ENCODE measurements at places on chromosomes 11 and 22.

GRCh38 chr22:42773167-42773566 lies 52.5 kb upstream of the A4GALT start:
- peaks cover 3% of the 10 kb centered on the region for H3K27me3 ChIP-seq
- H3K27ac ChIP-seq, result no peak overlapping the region
- H3K36me3 ChIP-seq, result no peaks in the 10 kb centered on the region
- no peak for DNase-seq
- H3K4me1 ChIP-seq, result no peaks in the 10 kb centered on the region
- H3K4me3 ChIP-seq, result no peak overlapping the region

GRCh38 chr22:36232715-36233401 lies 6.5 kb downstream of the APOL2 start:
- peaks cover 43% of the 10 kb centered on the region for H3K36me3 ChIP-seq
- peak overlapping the region; percentile 87 for H3K27ac ChIP-seq

DNA sequence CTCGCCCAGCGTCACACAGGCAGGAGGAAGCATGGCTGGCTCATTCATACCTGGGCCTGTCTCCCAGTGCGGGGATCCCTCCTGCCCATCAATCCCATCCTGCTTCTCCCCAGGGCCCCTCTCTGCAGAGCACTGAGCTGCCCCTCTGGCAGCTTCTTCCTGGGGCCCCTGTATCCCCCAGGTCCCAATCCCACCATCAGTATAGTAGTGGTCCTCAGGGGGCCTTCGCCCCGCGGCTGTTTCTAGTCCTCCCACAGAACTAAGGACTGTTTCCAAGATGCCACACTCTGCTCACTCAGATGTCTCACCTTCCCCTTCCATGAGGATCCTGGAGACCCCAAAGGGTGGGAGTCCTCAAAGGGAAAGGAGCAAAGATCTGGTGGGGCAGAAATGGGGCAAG lies 97.6 kb downstream of the PDE2A start:
- H3K4me1 ChIP-seq, result peaks cover 17% of the 10 kb centered on the region
- DNase-seq, result no peak
- no peak overlapping the region for H3K27ac ChIP-seq
- no peaks in the 10 kb centered on the region for H3K36me3 ChIP-seq

- no peaks in the 10 kb centered on the region for H3K36me3 ChIP-seq
- H3K4me1 ChIP-seq, result no peaks in the 10 kb centered on the region
- H3K4me3 ChIP-seq, result no peak overlapping the region
- H3K27ac ChIP-seq, result no peak overlapping the region
Observed at GRCh38 chr11:95011376-95011775, 13.7 kb upstream of the KDM4E start.

GRCh38 chr22:36936362-36937116 lies 23.1 kb downstream of the CSF2RB start:
- no peak overlapping the region for H3K4me3 ChIP-seq
- H3K27ac ChIP-seq, result peak overlapping the region; percentile 29
- DNase-seq, result no peak
- H3K4me1 ChIP-seq, result no peaks in the 10 kb centered on the region
- H3K27me3 ChIP-seq, result peaks cover 58% of the 10 kb centered on the region
- H3K36me3 ChIP-seq, result peaks cover 5% of the 10 kb centered on the region

GRCh38 chr11:35036639-35037038 lies 102.3 kb upstream of the CD44 start:
- peaks cover 20% of the 10 kb centered on the region for H3K4me1 ChIP-seq
- peaks cover 13% of the 10 kb centered on the region for H3K36me3 ChIP-seq
- no peak overlapping the region for H3K4me3 ChIP-seq
- no peak for DNase-seq
- no peaks in the 10 kb centered on the region for H3K27me3 ChIP-seq

GRCh38 chr22:31898926-31899325 lies 45.4 kb upstream of the YWHAH start:
- no peak overlapping the region for H3K27ac ChIP-seq
- no peak overlapping the region for H3K4me3 ChIP-seq
- H3K36me3 ChIP-seq, result peaks cover 26% of the 10 kb centered on the region
- no peaks in the 10 kb centered on the region for H3K4me1 ChIP-seq
- no peak for DNase-seq

- H3K27ac ChIP-seq, result peak within 1 kb of the TSS; percentile 95
- H3K4me3 ChIP-seq, result peak within 1 kb of the TSS; percentile 90
- no peaks in the 10 kb centered on the region for H3K27me3 ChIP-seq
- H3K36me3 ChIP-seq, result peaks cover 21% of the 10 kb centered on the region
- peaks cover 45% of the 10 kb centered on the region for H3K4me1 ChIP-seq
Observed at GRCh38 chr11:62707277-62707861, at the start of the genes BSCL2 and GNG3. Gene BSCL2 (minus strand): TSS chr11:62707424. CDS start chr11:62707195, 229 bp downstream. Gene GNG3 (plus strand): TSS chr11:62707676. CDS start chr11:62708296, 620 bp downstream.

DNA sequence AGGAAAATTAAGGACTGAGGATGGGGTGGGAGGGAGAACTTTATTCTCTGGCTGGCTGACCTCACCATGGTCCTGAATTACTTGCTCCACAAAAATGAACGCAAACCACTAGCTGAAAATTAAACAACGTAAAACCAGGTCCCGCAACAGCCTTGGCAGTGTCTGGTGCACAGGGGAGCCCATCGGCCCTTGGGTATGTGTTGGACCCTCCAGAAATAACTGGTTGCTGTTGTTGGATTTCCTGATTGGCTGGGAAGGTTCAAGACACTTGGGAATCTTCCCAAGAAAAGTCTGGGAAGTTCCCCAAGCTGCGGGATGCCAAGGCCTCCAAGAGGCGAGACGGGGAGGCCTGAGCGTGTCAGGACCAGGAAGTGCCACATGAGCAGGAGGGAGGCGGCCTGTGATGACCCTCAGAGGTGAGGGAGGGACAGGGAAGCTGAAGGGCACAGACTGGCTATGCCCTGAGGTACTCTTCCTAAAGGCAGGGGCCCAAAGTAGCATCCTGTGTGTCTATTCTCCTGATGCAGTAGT lies 10.4 kb upstream of the RASL10A start:
- peaks cover 8% of the 10 kb centered on the region for H3K36me3 ChIP-seq
- no peak for DNase-seq
- no peak overlapping the region for H3K4me3 ChIP-seq
- H3K4me1 ChIP-seq, result no peaks in the 10 kb centered on the region

GRCh38 chr11:119344291-119345010 lies 2.1 kb downstream of the MFRP start:
- no peak for DNase-seq
- H3K4me1 ChIP-seq, result peaks cover under 1% of the 10 kb centered on the region
- peaks cover 2% of the 10 kb centered on the region for H3K36me3 ChIP-seq
- H3K27ac ChIP-seq, result no peak overlapping the region
- no peak overlapping the region for H3K4me3 ChIP-seq
- peaks cover 77% of the 10 kb centered on the region for H3K27me3 ChIP-seq

GRCh38 chr11:117334896-117335295 lies 7.2 kb downstream of the CEP164 start:
- H3K36me3 ChIP-seq, result peaks cover 17% of the 10 kb centered on the region
- H3K27ac ChIP-seq, result no peak overlapping the region
- no peaks in the 10 kb centered on the region for H3K27me3 ChIP-seq
- no peak overlapping the region for H3K4me3 ChIP-seq
- DNase-seq, result no peak

DNA sequence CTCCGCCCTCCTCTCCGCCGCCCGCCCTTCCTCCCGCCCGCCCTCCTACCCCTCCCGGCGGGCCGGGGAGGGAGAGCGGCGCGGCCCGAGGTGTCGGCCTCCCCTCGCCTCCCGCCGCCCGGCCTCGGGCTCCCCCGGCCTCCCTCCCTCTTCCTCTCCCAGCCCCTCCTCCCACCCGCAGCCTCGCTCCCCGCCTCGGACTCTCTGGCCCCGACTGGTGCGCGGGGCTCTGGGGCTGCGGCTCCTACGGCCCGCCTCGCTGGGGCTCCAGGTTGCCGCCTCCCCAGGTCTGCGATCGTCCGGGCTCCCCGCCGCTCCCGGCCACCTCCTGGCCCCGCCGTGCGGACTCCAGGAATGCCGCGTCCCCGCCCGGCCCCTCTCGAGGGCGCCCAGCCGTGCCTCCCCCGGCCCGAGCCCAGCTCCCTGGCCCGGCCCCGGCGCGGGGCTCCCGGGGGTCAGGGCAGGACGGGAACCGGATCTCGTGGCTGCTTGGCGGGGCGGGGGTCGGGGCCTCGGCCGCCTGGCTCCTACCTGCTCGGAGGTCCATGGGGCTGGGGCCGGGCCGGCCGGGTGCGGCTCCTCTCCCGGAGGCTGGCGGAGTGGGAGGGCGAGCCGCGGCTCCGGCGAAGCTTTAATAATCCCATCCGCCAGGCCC lies at the start of gene CLCF1:
TSS of gene CLCF1 (minus strand) at position 606 of the 655 bp plus-strand sequence. CDS start at position 547, 59 bp downstream.
- peaks cover 48% of the 10 kb centered on the region for H3K4me1 ChIP-seq
- peak within 1 kb of the TSS; percentile 94 for H3K27ac ChIP-seq
- no peak for DNase-seq
- H3K4me3 ChIP-seq, result peak within 1 kb of the TSS; percentile 98
- H3K36me3 ChIP-seq, result peaks cover 11% of the 10 kb centered on the region

- H3K27me3 ChIP-seq, result no peaks in the 10 kb centered on the region
- H3K4me1 ChIP-seq, result peaks cover 53% of the 10 kb centered on the region
- H3K27ac ChIP-seq, result peak overlapping the region; percentile 92
- peaks cover 5% of the 10 kb centered on the region for H3K36me3 ChIP-seq
- H3K4me3 ChIP-seq, result peak overlapping the region; percentile 26
Observed at GRCh38 chr11:63530021-63530420, 6.6 kb upstream of the PLAAT4 start.

DNA sequence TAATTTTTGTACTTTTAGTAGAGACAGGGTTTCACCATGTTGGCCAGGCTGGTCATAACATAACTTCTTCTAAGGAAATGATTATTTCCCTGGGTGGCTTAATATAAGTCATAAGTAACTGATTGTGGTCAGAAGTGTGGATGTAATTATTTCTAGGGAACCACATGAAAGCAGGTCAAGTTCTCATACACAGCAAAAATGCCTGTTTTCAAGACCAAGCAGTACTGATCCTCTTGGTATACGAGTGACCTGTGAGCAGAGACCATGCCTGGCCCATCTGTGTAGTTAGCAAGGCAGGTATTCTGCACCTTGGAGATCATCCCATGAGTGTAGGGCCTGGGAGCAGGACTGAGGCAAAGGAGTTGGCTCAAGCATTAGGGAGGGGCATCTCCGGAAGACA lies 32.5 kb upstream of the NUCB2 start:
- DNase-seq, result no peak
- no peak overlapping the region for H3K4me3 ChIP-seq
- H3K27ac ChIP-seq, result no peak overlapping the region
- no peaks in the 10 kb centered on the region for H3K27me3 ChIP-seq
- H3K4me1 ChIP-seq, result peaks cover 5% of the 10 kb centered on the region

- no peaks in the 10 kb centered on the region for H3K36me3 ChIP-seq
- H3K27me3 ChIP-seq, result peaks cover 14% of the 10 kb centered on the region
- H3K4me1 ChIP-seq, result no peaks in the 10 kb centered on the region
- H3K4me3 ChIP-seq, result no peak overlapping the region
Observed at GRCh38 chr11:70085815-70086769, 8.0 kb downstream of the ANO1 start.

GRCh38 chr22:41028841-41029240 lies 63.6 kb upstream of the EP300 start:
- no peak overlapping the region for H3K4me3 ChIP-seq
- no peaks in the 10 kb centered on the region for H3K27me3 ChIP-seq
- H3K27ac ChIP-seq, result no peak overlapping the region
- no peak for DNase-seq

DNA sequence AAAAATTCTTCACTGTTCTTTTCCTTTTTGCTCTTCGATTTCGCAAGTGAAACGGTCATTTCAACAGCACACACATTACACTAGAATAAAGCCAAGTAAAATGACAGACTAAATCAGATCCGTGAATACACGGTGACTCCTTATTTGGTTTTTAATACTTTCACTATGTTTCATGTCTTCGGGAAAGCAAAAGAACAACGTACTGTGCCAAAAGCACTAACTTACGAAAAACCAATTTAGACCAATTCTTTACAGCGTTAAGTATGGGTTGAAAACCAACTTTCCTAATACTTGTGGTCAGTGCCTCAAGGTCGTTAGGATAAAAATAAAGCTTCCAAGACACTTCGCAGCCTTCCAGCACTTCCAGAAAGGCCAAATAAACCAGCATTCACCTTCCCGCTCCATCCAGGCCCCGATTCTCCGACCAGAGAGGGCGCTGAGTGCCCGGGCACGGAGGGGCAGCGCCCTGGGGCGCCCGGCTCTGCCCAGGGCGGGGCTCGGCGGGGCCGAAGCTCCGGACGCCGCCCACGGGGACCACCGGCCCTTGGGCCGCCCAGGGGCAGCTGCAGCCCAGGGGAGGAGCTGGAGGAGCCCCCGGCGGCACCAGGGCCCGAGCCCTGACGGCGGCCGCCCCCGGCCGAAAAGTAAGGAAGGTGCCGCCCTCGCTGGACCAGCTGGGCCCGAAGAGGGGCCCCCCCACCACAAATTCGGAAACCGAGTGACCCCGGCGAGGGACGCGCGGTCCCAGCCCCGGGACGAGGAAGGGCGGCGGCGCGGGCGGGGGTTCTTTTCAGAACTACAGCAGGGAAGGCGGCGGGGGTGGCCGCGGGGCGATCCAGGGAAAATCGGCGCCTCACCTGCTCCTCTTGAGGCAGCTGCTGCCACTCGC lies 499 bp downstream of the ATL3 start:
- peak overlapping the region; percentile 85 for H3K4me3 ChIP-seq
- DNase-seq, result no peak
- H3K4me1 ChIP-seq, result peaks cover 24% of the 10 kb centered on the region
- no peaks in the 10 kb centered on the region for H3K27me3 ChIP-seq
- H3K27ac ChIP-seq, result peak overlapping the region; percentile 71
- no peaks in the 10 kb centered on the region for H3K36me3 ChIP-seq

All from central memory CD8-positive, alpha-beta T cell (primary cell).